Vagina (tissue), 2 donors: ENCODE measurements at places on chromosomes 16 and 17.

GRCh38 chr16:57262841-57263540 is 17.9 kb downstream of the ARL2BP start:
- DNase-seq, result no peak

- no peak for DNase-seq
Measured at GRCh38 chr16:67514382-67514828, 14.2 kb upstream of the RIPOR1 start.

DNA sequence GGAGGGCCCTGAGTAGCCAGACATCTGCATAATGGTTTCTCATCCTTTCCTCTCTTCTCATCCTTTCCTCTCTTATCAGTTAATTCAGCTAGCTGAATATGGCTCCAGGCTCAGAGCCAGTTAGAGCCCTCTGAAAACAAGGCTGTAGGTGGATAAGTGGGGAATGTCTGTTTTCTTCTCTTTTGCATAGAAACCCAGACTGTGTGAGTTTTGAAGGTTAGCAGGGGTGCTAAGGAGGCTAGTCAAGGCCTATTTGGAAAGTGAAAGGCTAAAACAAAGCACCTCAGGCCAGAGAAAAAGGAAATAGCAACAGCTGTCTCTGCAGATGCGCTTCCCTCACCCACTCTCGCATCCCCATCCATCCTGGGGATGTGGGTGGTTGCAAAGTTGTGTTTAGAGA is 420.9 kb downstream of the SHISA9 start:
- DNase-seq, result no peak

- DNase-seq, result no peak
Measured at GRCh38 chr16:19753815-19754643, 36.0 kb downstream of the IQCK start.

DNA sequence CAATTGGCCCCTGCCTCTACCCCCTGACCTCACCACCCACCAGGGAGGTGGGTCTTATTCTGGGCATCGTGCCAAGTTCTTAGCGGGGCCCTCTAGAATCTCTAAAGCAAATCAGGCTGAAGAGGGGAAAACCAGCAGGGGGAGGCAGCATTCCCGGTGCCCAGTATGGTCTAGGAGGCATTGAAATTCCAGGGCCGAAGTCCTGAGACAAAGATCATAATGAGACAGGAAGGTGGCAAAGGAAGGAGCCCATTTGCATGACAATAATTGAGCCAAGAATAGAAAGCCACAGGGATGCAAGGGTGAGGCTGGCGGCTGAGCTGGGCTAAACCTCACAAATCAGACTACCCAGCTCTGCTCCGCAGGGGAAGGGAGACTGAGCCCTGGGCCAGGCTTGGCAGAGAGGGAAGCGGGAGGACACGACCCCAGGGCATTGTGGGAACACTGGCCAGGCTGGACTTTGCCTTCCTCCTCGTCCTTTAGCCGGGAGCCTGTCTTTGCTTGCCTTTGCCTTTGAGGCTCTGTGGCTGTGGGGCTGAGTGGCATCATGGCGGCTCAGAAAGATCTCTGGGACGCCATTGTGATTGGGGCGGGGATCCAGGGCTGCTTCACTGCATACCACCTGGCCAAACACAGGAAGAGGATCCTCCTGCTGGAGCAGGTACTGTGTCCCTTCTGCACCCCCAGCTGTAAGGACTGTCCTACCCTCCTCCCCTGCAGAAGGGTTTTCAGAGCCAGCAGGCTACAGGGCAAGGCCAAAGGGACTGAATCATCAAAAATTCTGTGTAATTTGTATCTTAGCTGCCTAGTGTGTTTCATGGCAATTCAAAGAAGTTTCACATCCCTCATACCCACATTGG is at the start of gene PIPOX:
PIPOX (plus strand) TSS at position 463 of the 860 bp plus-strand sequence; CDS start at position 548, 85 bp downstream.
- no peak for DNase-seq

GRCh38 chr17:30906101-30906911 is at the start of gene TEFM:
Gene TEFM, minus strand, starts transcription at chr17:30906238. Its CDS starts 40 bp downstream, at chr17:30906198.
- DNase-seq, result peak; percentile 89

DNA sequence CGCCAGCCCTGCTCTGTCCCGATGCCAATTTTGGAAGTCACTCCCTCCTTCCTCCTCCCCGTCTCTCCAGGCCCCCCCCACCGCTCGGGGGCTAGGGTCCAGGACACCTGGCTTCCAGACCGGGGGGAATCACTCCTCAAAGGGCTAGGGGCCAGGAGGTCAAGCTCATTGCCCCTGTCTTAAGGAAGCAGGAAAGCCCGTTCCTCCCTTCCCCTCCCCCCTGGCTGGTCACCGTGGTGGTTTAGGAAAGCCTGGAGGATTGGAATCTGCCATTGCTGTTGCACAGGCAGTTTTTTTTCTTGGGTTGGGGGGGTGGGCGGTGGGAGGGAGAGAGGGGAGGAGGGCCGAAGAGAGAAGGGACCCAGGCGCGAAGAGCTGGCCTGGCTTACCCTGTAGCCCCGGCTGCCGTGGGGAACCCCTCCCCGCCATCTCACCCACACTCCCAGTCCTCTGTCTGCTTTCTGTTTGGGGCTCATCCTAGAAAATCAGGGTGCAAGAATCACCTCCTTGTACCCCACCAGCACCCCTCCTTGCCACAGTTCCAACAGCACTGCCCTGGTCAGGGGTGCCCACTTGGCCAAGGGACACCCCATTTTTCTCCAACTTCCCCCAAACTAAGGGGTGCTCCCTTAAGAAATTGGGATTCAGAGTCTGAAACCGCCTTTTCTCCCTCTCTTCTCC is 2.9 kb upstream of the BCL6B start:
- DNase-seq, result no peak

GRCh38 chr17:40023590-40024292 is 8.5 kb downstream of the CSF3 start:
- DNase-seq, result no peak

GRCh38 chr17:63464691-63465236 is 12.1 kb upstream of the ACE start:
- DNase-seq, result no peak
